ENCODE measurements at places on chromosomes 2 and 18. TPM values are rescaled to one million over a fixed set of nuclear protein-coding genes. Genes with fewer than 3 reads are reported as not detected.

GRCh38 chr2:126312579-126312978, 343.4 kb upstream of the GYPC start:
- no peak for DNase-seq

GRCh38 chr2:142944721-142945120, 67.3 kb downstream of the KYNU start:
- DNase-seq, result no peak

Gene CCDC148
- polyA plus RNA-seq, result 0.26 TPM

Gene NAGK
- 81.5 TPM for polyA plus RNA-seq

DNA sequence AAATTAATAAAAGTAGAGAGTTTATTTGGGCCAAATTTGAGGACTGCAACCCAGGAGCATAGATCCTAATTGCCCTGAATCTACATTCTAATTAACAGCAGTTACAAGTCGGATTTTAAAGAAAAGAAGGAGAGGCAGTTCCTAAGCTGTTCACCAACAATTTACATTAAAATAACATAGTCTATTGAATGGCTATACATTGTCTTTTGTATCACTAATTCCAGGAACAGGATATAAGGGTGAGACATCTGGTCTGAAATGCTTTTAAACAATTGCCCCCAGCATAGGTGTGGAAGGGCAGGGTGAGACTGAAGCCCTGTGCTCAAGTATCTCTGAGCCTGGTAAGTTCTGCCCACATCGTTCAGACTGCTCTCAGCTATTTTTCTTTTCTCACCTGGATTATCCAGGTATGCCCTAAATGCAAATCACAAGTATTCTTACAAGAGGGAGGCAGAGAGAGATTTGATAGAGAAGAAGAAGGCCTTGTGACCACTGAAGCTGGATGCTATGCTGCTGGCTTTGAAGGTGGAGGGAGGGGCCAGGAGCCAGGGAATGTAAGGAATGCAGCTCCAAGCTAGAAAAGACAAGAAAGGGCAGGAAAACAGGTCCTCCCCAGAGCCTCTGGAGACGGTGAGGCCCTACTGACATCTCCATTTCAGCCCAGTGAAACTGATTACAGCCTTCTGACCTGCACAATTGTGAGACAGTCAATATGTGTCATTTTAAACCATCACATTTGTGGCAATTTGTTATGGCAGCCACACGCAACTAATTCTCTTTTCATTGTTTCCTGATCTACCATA, 189.4 kb upstream of the ARL4C start:
- DNase-seq, result no peak

- DNase-seq, result no peak
Measured at GRCh38 chr2:118843483-118844132, 3.8 kb downstream of the EN1 start.

- no peak for DNase-seq
Measured at GRCh38 chr2:17242813-17243485, 275.3 kb downstream of the RAD51AP2 start.

GRCh38 chr2:237733677-237734300, 64.8 kb upstream of the RBM44 start:
- DNase-seq, result no peak

DNA sequence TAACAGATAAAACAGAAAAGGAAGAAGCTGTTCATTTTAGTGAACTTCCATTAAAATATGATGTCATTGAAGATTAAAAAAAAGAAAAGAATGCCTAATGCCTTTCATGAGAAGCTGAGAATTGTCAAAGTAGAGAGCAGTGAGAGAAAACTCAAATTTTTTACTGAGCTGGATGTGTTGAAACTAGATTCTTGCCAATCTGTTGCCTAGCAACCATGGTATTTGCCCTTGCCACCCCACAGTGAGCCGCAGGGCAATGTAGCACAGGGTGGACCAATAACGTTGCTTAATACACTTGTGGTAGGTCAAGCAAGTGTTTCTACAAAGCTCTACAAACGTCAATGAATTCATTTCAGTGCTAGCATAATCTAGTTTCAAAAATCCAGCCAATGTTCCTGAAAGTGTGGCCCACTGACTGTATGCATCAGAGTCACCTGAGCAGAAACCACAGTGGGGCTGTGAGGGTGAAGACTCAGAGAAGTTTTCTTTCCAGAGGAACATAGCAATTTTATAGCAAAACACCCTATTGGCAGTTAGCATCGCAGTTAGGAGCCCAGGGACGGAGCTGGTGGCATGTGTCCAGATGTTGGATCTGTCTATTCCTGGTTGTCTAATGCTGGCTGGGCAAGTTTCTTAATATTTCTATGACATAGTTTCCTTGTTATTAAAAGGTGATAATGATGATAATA, 132.2 kb downstream of the DOCK10 start:
- DNase-seq, result peak; percentile 67

Gene STPG4
- polyA plus RNA-seq, result not detected

GRCh38 chr2:239259603-239260298, 141.1 kb downstream of the HDAC4 start:
- DNase-seq, result no peak

DNA sequence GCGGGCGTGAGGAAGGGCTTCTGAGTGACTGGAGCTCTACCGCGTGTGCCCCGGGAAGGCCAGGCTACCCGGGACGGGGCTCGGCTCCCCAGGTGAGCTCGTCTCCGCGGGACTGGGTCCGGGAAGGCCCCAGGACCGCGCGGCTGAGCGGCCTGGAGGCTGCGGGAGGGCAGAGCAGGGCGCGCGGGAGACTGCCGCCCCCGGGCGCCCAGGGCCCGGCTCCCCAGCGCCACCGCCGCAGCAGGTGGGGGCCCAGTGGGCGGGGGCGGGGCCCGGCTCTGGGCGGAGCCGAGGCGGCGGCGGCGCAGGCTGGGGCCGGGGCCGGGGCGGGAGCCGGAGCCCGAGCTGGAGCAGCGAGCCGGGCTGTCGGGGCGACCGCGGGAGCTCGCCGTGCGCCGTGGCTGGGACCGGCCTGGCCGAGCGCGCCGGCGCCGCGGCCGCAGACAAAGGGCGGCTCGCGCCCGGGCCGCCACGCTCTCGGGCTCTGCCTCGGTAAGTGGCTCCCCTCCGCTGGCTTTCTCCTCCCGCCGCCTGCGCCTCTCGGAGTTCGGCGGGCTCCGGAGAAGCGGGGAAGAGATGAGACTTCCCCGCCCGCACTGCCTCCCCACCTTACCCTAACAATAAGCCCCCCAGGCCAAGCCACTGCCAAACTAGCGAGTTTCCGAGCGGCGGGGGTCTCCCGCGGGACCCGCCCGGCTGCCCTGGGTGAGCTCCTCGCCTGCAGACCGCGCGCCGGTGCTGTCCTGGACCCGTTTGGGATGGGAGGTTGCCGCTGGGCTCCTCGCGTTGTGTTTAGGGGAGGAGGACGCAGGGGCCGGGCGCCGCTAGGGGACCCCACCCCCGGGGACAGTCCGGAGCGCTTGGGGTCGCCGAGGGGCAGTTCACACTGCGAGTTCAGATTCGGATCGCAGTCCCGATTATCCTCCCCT, at the start of gene MAPK4:
Gene MAPK4 (plus strand): TSS at position 336 of the 929 bp plus-strand sequence. CDS start 103,872 bp downstream, outside the sequence.
- peak; percentile 53 for DNase-seq

DNA sequence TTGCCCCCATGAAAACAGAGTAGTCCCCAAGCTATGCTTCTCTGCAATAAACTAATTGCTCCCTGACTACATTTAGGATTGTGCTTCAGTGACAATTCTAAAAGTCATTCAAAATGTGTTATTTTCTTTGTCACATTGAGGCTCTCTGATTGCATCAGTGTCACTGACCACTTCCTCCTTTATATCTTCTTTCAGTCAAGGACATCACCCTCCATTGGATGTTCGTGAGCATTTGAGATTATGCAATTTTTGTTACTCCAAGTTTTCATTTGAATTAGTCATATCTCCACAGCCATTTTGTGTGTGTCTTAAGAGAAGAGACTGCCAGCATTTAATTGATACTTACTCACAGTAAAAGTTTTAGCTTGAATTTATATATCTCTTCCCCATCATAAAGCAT, 780.8 kb upstream of the GCFC2 start:
- DNase-seq, result no peak

- DNase-seq, result no peak
Measured at GRCh38 chr18:75375341-75375740, 52.2 kb downstream of the SMIM21 start.

- DNase-seq, result no peak
Measured at GRCh38 chr18:24988253-24988840, 363.6 kb downstream of the ZNF521 start.

Gene PMS1
- 24.4 TPM for polyA plus RNA-seq

Gene REG1B
- not detected for polyA plus RNA-seq

DNA sequence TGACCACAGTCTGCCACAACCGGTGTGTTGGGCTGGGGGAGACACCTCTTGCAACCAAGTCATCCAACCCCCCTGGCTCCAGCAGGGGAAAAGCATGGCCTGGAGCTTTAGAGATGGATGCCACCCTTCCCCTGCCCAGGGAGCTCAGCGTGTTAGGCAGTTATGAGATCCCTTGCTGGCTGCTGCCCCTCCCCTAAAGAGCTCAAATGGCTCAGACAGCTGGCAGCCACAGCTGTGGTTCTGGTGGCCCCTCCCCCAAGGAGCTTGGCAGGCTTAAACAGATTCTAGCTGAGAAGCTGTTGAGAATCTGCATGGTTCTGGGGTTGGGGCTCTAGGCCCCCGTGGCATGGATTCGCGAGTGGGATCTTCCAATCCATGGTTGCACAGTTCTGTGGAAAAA, 64.7 kb downstream of the TEX51 start:
- no peak for DNase-seq

- DNase-seq, result peak; percentile 68
Measured at GRCh38 chr2:145752091-145752806, 1232.3 kb upstream of the ZEB2 start.

Gene MREG
- 2.2 TPM for polyA plus RNA-seq

Gene LCT
- not detected for polyA plus RNA-seq

GRCh38 chr2:39739386-39739785, 39.7 kb downstream of the THUMPD2 start:
- no peak for DNase-seq

GRCh38 chr18:446941-447560, 53.5 kb downstream of the COLEC12 start:
- no peak for DNase-seq

DNA sequence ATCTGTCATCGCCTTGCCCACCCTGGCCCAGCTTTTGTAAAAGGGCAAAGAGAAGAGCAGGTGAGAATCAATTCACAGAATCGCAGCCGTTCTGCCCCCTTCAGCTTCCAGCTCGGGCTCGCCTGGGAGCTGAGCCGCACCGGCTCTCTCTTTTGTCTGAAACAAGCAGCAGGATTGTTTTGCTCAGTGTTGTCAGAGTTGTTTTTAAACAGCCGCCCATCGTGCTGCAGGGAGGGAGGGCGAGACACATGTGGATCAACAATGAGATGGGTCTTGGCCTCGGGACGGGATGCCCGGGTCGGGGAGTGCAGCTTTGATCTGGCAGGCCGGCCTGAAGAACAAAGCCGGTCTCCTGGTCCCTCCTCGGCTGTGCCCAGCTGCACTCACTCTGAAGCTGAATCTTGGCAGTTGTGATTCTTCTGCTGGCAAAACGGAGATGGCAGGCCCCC, 39.7 kb upstream of the HDAC4 start:
- peak; percentile 21 for DNase-seq

DNA sequence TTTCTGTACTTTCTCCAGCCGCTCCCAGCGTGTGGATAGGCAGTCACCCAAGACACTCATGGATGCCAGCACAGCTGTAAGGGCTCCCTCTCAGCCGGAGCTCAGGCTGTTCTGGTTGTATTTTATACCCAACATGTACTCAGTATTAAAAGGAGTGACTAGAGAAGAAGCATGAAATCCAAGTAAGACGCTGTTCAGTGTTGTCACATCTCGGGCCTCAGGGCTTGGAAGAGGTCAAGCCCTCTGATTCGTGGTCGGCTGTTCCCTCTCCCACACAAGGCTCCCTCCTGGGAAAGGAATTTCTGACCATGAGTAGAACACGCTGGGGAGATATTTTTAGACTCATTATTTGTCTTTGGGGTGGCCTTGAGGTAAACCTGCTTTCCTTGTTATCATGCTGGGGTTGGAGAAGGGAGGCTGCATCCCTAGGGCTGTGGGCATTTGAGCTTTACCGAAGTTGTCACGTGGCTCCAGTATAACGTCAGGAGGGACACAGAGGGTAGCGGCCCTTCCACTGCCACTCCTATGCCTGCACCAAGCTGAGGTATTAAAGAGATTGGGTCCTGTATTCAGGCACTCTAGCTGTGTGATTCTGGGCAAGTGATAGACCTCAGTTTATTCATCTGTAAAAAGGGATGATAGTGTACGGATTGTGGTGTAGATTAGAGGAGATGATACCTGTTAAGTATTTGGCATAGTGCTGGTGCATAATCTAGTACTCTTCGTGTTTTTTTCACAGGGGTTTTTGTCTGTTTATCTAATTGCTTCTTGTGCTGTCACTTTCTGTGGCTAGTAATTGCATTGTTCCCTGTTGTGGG, 34.1 kb downstream of the HK2 start:
- no peak for DNase-seq

DNA sequence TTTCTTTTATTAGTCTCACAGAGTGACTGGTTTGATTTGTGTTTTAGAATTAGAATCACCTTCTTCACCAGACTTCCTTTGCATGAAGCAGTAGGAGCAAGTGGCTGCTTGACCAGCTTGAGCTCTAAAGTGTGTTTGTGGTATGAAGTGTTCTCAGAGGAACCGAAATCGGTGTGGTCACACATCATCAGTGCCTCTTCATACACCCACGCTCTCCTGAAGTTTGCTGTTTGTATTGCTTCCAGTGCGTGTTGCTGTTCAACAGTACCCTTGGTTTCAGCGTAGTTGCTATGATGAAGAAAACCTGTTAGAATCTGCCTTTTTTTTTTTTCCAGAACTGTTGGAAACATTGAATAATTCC, 77.9 kb downstream of the LIMS1 start:
- DNase-seq, result no peak

DNA sequence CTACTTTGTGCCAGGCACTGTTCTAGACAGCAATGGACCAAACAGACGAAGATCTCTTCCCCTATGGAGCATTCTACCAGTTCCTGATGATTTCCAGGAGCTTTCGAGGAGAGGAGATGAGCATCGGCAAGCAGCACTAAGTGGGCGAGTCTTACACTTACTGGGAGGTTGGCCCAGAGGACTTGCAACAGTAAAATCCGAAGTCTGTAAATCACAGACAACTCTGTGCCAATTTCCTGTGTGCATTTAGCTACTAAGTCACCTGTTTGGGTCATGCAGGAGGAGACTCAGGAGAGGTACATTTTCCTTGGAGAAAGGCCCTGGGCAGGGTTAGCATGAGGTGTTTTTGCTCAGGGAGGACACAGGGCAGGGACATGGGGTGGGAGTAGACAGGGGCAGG, 58.9 kb downstream of the TRPM8 start:
- no peak for DNase-seq

Gene CDC42EP3
- 40.1 TPM for polyA plus RNA-seq

Gene TFPI
- polyA plus RNA-seq, result 49.6 TPM

Gene FBXO15
- 0.57 TPM for polyA plus RNA-seq

- DNase-seq, result no peak
Measured at GRCh38 chr2:100941646-100942240, 60.3 kb upstream of the RPL31 start.

GRCh38 chr2:23626701-23627230, 241.8 kb downstream of the KLHL29 start:
- no peak for DNase-seq

DNA sequence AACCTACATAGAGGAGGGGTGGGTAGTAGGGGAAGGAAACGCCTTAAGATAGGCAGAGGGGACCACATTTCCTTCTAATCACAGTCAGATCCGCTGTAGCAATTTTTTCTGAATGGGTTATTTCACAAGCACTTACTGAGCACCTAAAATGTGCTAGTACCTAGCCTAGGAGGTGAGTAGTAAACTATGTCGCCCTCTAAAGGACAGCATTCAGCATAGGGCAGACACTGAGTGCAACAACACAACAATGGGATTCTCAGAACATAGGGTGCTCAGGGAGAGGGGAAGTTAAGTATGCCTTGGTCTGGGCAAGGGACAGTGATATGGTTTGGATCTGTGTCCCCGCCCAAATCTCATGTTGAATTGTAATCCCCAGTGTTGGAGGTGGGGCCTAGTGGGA, 166.1 kb upstream of the RAB6C start:
- no peak for DNase-seq

GRCh38 chr2:105738658-105739241, 6.0 kb upstream of the NCK2 start:
- DNase-seq, result no peak

Gene CNPPD1
- polyA plus RNA-seq, result 39.4 TPM
